NCI-H82 (cell line): ENCODE measurements at places on chromosomes 6 and 20.

DNA sequence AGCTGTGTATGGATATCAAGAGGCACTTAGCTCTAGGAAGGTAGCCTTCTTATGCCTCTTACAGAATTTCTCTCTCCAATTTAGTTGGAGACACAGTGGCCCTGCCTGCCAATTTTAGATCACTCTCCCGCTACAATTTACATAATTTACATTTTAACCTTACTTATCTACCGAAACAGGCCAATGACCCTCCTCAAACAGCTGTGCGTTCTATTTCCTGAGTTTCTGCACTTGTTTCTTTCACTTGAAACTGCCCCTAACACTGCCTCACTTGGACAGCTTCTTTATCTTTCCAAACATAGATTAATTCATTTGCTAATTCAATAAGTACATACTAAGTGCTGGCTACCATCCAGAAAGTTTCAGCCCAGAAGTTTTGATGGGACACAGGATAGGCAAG, 52.9 kb upstream of the HDDC2 start:
- no peak for DNase-seq

DNA sequence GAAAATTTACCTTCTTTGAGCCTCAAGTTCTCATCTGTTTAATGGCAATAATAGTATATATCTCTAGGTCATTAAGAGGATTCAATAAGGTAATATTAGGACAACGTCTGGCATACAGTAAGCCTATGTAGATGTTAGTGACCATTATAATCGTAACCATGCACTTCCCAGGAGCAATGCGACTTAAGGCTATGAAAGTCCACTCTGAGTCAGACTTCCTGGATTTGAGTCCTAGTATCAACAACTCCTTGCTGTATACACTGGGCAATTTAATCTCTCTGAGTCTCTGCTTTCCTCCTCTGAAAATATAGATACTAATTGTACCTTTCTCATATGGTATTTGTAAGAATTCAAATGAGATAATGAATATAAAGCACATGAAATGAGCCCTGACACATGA, 168.1 kb upstream of the HDDC2 start:
- DNase-seq, result no peak

GRCh38 chr6:160027931-160028330, 59.0 kb downstream of the IGF2R start:
- DNase-seq, result no peak

DNA sequence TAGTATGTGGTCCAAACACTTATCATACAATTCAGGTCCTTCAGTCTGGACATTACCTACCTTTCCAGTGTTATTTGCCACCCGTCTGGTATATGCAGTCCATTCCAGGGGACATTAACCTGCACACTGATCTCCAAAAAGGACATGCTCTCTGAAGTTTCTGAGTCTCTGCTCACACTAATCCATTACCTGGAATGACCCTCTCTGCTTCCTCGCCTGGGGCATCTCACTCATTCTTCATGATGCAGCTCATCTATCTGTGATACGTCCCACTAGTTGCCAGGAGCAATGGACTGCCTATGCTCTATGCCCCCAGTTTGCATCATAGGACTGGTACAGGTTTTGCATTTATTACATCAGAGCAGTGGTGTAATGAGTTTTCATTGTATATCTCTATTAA, 5.9 kb upstream of the TUBB2B start:
- peak; percentile 27 for DNase-seq

DNA sequence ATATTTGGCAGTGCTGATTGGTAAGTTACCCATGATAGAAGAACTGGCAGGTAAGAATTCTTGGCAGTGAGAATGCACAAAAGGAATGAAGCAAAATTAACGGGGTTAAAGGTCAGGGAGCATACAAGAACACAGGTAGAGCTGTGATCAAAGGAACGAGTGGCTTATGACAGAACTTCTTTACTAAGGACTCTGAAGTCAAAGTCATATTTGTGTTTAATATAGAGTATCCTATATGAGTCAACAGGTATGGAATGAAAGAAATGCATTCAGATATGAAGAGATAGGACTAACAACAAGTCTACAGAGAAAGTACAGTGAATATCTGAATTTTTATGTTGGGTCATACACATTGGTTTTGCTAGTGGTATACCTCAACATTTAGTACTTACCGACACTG, 209.0 kb upstream of the CITED2 start:
- no peak for DNase-seq

DNA sequence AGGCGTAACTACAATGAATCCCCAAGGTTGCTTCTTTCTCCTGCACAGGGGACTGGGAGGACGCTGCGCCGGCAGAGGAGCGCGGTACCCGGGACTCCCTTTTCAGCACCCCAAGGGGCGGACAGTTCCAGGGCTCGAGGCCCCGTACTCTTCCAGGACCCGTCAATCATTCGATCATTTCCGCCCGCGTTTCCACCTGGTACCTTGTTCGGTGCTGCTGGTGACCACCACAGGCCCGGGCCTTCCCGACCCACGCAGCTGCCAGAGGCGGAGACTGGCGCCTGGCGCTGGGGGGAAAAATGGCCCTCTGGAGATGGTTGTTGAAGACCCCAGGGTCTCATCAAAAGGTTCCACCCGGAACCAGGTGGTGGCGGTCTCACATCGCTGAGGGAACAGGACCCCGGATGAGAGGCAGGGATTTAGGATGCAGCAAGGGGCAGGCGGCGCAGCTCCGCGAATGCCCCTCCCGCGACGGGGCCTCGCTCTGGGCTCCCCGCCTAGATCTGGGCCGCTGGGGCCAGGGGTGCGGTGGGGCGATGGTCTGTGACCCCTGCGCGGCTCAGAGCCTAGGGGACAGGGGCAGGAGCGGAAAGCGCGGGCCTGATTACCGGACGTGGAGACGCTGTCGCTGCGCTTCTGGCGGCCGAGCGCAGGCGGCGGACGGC, 744 bp downstream of the VSX1 start:
- peak; percentile 73 for DNase-seq

- no peak for DNase-seq
Observed at GRCh38 chr6:30824698-30825097, 59.6 kb upstream of the DDR1 start.
